ENCODE measurements at places on chromosomes 5 and 9.

DNA sequence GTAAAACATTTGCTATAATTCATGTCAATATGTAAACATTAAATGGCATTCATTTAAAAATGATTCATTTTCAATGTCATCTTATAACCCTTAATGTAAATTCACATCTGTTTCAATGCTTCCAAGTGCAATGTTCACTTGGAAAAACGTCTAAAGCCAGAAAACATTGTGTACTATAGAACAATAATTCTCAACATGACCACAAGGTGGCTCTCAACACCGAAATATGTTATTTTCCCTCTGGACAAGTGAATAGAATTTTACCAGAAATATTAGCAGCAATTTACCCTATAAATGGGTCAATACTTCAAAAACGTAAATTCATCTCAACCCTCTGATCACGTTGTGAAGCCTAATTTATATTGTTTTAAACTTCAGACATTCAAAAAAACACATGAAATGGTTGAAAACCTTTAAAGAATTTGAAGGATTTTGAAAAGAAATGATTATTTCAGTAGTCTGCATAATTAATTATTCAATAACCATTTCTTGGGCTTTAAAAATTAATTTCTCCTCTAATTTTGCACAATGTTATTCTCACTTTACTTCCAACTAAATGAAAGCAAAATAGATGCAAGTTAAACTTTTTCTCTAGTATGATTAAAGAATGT lies 11.0 kb downstream of the CDH10 start:
- no peak for DNase-seq

DNA sequence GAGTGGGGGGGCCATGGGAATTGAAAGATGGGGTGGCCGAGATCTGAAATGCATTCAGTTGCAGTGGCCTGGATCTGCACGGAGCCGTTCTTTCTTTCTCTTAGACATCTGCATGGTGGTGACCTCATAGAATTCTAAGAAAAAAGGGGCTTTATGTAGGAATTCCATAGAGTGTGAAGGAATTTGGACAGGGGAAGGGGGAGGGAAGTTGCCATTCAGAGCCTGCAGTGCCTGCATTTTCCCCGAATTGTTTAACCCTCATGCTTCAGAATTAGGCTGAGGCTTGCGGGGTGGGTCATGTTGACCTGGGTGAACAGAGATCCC lies 4.9 kb downstream of the NEK6 start:
- DNase-seq: no peak

DNA sequence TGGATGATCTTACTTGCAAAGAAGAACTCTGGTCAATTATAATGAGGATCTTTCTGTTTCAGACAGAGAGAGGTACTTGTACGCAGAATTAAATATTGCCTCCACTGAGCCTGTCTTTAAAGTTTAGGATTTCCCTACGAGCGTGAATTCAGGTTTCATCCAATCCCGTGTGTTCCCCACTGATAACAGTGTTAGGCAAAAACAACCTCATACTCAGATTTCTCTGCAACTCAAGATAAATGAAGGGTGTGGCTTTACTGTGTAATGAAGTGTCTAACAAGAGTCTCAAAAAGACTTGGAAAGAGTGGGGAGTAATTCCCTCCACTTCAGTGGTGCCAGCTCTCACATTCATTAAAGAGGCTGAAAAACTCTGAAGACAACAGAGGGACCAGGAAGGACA lies 53.2 kb upstream of the ACO1 start:
- DNase-seq: no peak

DNA sequence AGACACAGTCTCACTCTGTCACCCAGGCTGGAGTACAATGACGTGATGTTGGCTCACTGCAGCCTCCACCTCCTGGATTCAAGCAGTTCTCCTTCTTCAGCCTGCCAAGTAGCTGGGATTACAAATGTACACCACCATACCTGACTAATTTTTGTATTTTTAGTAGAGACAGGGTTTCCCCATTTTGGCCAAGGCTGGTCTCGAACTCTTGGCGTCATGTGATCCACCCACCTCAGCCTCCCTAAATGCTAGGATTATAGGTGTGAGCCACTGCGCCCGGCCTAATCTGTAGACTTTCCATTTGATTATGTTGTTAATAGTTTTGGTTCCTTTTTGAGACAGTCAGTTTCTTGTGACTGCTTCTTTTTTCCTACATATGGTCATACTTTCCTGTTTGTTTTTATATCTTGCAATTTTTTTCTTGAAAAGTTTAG lies 31.0 kb downstream of the MTREX start:
- DNase-seq: no peak

GRCh38 chr5:16886793-16887345 lies 49.2 kb downstream of the MYO10 start:
- no peak for DNase-seq

DNA sequence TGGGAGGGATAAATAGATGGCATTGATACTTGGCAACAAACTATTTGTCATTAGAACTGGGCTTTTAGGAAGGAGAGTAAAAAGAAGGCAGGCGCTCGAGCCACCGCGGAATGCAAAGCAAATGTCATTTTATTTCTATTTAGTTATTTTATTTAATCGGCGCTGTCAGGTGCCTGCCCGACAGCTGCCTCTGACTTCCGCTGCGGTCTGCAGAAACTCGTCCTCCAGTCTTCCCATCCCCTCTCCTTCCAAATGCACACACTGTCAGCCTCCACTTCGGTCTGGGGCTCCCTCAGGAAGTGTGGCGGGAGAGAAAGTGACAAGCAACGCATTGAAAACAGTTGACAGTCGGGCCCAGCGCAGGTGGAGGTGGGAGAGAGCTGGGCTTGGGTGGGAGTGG lies 29.3 kb downstream of the ASS1 start:
- no peak for DNase-seq

- DNase-seq: no peak
Observed at GRCh38 chr5:54644226-54644625, 126.7 kb downstream of the SNX18 start.

- no peak for DNase-seq
Observed at GRCh38 chr5:75660678-75661465, 49.6 kb downstream of the ANKDD1B start.

- DNase-seq: no peak
Observed at GRCh38 chr9:137589441-137590122, 730 bp downstream of the ZMYND19 start.

DNA sequence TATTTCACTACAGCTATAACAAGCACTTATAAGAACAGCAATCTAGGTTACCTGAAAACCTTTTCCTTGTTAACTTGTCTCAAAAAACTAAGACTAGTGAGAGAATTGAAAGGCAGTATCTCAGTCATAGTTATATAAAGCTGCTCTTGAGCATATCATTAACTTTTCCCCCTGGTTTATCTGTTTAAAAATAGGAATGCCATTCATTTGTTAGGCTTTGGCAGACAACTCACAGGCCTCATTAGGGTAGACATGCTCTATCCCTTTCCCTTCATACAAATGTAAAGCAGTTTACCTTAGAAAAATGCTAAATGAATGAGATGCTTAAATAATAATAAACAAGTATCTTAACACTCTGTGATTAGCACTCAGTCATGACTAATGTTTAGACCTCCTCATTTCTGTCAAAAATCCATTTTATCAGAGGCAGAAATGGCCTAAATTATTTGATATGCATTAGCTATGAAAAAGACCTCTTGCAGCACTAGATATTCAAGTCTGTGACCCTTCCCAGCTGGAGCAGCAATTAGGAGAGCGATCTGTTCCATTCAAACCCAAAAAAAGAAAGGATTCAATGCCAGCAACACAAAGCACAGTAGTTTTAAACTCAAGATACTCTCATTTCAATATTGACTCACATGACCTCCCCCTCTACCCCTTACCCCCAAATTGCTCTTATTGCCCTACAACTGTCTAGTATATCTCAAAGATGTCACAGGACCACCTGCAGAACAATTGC lies 1578.8 kb upstream of the WWC1 start:
- no peak for DNase-seq

DNA sequence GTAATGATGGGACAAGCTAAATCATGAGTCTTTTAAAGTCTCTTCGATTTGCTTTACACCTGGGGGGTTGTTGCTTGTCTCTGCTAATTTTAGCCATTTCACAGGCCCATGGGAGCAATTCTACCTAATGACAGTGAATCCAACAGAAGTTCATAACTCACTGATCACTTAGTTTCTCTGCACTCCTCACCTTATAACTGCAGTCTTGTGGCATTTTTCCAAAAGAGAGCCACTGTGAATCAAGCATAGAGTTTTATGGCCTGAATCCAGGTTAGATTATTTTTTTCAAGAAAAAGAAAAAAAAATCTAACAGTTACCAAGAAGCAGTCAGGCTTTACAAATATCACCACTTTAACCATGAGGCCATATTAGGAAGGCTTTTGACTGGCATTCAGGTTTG lies 1.5 kb upstream of the IL7R start:
- no peak for DNase-seq

DNA sequence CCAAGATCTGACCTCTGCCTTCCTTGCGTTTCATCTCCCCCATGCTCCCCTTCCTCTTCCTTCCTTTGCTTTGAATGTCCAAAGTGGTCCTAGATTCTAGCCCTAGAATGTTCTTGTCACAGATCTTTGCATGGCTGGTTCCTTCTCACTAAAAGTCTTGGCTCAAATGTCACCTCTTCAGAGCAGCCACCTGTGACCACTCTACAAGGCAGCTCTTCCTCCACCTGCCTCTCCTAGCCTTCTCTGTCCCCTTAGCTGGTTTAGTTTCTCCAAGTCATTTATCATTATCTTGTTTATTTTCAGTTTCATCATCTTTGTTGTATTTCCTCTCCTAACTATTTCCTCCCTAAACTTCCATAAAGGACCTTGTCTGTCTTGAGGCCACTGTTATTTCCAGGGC lies 7.1 kb upstream of the OCLN start:
- no peak for DNase-seq

DNA sequence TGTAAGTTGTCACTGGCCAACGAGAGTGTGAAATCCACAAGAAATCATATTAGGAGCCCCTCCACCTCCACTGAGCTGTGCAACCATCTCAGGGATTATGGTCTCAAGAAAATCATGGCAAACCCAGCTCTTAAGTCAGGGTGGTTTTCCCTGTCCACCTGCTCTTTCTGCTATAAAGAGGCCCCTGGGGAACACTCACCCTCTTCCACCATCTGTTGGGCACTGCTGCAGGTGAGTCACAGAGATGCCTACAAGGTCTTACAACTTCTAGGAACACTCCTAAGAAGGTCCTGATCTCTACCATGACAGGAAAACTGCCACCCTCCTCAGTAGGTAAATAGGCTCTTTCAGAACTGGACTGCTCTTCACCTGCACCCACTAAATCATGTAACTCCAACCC lies 61.8 kb downstream of the DRD1 start:
- no peak for DNase-seq

DNA sequence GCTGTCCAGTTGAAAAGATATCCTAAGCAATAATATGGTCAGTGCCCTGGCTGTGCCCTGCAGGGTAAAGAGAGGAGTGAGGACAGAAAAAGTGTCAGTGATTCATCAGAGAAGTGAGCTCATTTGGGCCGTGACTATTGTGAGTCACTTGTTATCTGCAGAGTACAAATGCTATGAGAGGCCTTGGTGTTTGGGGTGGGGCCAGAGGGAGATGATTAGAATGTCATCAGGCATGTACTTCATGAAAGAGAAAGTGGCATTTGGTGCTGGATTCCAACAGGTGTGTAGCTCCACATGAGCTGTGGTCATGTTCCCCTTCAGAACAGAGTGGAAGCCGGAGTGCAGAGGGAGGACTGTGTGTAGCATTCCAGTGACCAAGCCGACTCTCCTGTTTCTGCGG lies 174.1 kb downstream of the KDM4C start:
- no peak for DNase-seq

DNA sequence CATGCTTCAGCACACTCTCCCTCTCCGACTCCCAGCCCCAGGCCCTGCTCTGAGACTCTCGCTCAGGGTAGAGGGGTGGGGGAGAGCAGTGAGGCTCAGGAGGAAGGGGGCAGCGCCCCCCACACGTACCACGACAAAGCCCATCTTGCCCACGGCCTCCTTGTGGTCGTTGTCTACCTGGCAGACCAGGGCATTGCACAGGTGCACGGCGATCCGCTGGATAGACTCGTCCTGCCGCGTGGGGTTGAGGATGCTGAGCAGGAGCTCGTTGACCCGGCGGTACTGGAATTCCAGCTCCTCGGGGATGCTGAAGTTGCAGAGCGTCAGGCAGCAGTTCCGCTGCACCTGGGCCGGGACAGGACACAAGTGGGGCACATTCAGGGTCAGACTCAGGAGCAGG lies 18.5 kb upstream of the ZDHHC12 start:
- DNase-seq: peak; percentile 31

DNA sequence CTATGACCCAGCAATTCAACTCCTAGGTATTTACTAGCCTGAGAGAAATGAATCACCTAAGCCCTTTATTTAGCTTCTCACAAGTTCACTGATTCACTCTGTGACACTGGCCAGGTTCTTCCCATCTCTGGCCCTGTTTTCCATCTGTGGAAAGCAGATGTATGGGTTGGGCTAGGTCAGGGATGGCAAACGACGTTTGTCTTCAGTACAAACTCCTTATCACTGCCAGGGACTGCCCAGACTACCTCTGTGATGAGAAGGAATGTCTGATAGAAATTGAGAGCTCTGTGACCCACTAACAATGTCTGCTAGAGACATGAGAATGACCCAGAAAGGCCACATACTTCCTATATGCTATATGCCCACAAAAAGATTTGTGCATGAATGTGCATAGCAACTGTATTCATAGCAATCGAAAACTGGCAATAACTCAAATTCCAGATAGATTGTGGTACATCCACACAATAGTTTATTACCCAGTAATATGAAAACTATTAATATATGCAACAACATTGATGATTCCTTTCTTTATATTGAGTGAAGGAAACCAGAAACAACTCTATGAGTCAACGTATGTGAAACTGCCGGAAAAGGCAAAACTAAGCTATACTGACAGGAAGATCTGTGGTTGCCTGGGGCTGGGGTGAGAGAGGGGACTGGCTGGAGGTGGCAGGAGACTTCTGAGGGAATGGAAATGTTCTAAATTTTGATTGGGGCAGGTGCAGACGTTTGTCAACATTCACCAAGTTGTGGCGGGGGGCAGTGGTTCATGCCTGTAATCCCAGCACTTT lies 32.0 kb upstream of the ADAM19 start:
- no peak for DNase-seq

GRCh38 chr5:150746-151145 lies 40.5 kb upstream of the LRRC14B start:
- no peak for DNase-seq

GRCh38 chr9:135045928-135046738 lies 41.3 kb upstream of the OLFM1 start:
- DNase-seq: no peak

Data from left hindlimb (tissue), 1 donor.